NCI-H774 (cell line): ENCODE measurements at places on chromosomes 13 and 19.
A peak's percentile ranks its signal among the peaks of the same experiment; 100 is the strongest.

DNA sequence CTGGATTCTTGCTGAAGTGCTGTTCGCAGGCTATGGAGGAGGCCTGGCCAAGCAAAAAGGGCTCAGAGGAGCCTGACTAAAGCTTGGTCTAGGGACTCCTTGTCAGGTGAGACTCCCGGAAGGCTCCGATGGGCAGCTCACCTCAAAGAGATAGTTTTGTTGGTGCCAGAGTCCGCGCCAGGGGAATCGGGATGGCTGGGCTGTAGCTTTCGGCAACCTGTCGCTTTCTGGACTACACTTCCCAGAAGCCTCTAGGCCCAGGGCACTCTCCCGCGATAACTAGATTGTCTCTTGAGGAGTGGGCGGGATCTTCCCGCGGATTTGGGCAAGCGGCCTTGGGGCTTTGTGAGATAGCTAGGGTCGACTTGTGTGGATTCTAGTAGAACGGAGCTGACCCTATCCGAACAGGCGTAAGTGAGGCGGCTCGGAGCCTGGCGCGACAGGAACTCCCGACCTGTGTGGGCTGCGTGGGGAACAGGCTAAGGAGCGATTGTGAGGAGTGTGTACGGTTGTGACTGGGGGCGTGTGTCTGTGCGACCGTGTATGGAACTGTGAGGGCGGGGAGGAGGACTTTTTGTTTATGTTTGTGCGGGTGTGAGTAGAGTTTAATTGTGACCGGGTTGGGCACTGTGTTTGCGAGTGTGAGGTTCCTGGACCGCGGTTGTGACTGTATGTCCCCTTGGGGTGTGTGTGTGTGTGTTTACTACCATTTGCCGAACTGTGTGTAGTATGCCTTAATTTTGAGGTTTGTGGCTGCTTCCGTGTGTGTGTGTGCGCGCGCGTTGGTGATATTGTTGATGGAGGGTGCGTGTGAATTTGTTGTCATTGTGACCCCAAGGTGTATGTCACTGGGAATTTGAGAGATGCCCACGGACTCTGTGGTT is at the start of gene ZNF345:
TSS of gene ZNF345 (plus strand) at position 318 of the 884 bp plus-strand sequence. CDS start 25,955 bp downstream, outside the sequence.
- peak; percentile 90 for DNase-seq

DNA sequence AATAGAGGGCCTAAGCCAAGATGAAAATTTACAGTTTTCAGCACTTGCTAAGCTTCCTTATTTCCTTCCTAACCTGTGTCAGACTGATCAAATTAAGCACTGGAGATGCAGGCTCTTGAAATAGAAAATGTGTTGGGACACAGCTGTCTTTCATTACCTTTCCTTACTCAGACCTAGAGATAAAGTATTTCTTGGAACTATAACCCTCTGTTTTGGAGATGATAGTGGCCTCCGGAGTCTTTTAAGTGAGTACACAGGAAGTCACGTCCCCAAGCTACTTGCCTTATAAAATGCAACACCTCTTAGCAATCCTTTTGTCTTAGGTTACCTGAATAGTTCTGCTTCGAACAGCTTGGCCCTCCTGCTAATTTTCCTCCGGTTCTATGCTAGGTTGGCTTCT is 12.4 kb upstream of the AKAP11 start:
- DNase-seq, result no peak

DNA sequence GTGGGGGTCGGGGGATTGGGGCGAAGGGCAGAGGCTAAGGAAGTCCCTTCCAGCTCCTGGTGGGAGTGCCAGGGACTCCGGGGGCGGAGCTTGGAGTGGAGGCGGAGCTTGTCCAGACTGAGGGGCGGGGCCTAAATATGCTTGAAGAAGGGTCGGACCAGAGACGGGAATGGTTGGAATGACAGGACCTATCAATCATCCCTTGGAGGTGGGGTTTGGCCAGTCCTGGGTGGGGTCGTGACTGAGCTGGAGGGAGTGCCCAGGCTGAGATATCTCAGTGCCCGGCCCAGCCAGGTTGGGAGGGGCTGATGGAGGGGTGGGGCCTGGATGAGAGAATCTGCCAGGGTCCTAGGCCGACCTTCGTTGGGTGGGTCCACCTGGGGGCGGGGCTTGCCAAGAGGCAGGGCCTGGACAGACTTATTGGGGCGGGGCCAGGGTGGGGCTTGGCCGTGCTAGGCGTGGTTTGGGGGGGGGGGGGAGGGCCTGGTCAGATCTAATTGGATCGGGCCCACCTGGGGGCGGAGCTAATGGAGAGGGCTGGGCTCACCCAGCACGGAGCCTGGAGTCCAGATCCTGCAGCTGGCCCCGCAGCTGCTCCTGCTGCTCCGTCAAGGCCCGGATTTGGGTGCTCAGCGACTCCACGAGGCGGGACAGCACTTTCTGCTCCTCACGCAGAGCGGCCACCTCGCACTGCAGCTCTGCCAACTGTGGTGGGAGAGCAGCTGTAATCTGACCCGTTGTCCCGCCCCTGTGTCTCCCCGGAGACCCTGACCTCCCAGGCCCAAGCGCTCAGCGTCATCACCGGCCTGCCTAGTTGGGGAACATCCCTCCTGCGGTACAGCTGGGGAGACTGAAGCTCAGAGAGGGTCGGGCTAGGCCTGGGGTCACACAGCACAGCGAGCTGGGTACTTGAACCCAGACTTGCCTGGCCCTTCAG is 2.6 kb upstream of the WIZ start:
- peak; percentile 77 for DNase-seq

- DNase-seq, result no peak
These were observed 770 bp downstream of the HNRNPM start for GRCh38 chr19:8445488-8446001.

GRCh38 chr19:50803633-50804419 is 13.6 kb downstream of the ACP4 start:
- peak; percentile 8 for DNase-seq

DNA sequence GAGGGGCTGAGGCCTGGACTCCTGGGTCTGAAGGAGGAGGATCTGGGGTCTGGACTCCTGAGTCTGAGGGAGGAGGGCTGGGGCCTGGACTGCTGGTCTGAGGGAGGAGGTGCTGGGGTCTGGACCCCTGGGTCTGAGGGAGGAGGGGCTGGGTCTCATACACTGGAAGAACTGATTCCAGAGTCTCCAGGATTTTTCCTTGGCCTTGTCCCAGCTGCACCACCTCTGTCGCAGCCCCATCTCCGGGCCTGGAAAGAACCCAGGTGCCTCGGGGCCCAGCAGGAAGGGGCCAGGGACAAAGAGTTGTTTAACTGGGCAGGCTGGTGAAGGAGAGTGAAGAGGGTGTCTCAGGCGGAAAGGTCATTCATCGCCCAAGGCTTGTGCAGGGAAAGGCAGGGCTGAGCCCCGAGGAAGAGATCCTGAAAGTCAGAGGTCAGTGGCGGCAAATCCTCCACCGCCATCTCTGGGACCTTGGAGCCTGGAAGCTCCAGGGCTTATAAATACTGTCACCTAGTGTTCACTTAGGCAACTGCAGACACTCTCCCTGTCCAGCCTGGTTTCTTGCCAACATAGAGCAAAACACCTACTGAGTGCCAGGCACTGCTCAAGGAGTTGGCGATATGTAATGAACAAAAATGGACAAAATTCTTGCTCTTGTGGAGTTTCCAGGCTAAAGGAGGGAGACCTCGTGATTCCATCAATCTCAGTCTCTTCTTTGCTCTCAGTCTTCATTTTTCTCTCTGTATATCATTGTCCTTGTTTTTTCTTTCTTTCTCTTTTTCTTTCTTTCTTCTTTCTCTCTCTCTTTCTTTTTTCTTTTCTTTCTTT is 4.4 kb upstream of the KCNN4 start:
- peak; percentile 52 for DNase-seq

DNA sequence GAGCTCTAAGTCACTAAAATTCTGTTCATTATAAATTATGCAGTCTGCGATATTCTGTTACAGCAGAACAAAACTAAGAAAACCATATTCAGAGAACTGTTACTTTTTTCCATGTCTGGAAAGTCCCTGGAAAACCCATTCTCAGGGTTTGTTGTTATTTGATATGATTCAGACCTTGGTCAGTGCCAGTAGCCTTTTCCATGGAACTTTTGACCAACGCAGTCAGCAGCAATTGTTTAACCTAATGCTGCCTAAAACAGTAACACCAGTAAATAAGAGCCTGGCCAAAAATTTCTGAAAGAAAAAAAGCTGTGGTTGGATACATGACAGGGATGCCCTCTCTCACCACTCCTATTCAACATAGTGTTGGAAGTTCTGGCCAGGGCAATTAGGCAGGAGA is 402.7 kb downstream of the TBC1D4 start:
- DNase-seq, result no peak

DNA sequence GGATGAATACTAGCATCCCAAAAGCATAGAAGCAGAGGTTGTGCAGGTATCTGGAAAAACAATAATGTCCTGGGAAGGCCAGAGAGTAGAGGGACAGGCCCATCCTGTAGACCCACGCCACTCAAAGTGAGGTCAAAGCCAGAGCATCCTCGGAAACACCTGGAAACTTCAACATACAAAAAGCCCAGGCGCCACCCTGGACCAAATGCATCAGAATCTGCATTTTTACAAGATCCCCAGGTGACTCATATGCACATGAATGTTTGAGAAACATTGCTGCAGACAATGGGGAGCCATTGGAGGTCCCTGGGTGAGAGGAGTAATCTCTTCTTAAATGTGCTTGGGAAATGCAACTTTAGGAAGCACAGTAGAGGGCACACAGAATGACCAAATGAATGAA is 684.1 kb downstream of the DIAPH3 start:
- no peak for DNase-seq

DNA sequence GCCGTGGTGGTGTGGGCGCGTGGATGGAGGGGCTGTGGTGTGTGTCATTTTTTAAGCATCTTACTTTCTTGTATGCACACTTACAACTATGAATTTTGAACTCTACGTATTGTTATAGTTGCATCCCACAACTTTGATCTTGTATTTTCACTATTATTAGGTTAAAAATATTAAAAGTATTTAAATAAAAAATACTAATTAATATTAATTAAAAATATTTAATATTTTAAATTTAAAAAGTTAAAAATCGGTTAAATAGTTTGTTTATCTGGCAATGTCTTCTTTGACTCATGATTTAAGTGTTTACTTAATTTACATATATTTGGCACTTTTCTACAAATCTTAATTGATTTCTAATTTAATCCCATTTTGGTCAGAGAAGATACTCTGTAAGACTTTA is 17.8 kb upstream of the GJB6 start:
- DNase-seq, result no peak

GRCh38 chr19:14494910-14495671 is 836 bp downstream of the GIPC1 start:
- no peak for DNase-seq

DNA sequence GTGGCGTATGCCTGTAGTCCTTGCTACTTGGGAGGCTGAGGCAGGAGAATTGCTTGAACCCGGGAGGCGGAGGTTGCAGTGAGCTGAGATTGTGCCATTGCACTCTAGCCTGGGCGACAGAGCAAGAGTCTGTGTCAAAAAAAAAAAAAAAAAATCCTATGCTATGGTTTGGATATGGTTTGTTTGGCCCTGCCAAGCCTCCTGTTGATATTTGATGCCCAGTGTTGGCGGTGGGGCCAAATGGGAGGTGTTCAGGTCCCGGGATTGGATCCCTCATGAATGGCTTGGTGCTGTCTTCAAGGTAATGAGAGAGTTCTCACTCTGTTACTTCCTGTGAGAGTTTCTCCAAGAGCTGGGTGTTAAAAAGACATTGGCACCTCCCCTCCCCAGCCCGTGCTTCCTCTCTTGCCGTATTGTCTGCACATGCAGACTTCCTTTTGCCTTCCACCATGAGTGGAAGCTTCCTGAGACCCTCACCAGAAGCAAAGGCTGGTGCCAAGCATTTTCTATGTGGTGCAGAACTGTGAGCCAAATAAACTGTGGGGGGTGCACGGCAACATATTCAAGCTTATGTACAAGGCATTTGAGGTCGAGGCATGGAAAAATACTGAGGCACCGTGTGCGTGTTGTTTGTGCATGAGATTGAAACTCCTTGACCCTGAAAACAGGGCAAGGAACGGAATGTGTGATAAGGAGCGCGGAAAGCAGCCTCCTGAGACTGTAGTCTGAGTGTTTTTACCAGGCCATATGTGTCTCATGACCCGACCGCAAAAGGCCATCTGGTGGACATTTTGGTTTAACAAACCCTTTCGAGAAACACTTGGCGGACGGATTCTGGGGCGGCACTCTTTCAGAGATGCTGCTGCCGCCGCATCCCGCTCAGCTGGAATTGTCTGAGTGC is 7.3 kb downstream of the SIGLEC9 start:
- no peak for DNase-seq

DNA sequence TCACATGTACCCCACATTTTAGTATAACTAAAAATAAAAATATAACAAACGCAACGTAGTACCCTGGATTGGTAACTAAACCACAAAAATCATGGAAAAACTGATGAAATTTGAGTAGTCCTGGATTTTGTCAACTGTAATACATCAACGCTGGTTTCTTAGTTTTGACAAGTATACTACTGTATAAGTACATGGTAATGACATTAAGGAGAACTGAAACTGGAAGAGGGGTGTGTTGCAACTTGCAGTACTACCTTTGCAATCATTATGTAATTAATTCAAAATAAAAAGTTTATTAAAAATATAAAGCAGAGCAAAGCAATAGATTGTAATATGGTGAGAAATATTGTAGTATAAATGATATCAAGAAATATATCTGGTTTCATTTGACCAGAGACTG is 1158.0 kb upstream of the SPRY2 start:
- DNase-seq, result no peak

GRCh38 chr13:31361673-31362072 is 161.9 kb downstream of the B3GLCT start:
- DNase-seq, result no peak

DNA sequence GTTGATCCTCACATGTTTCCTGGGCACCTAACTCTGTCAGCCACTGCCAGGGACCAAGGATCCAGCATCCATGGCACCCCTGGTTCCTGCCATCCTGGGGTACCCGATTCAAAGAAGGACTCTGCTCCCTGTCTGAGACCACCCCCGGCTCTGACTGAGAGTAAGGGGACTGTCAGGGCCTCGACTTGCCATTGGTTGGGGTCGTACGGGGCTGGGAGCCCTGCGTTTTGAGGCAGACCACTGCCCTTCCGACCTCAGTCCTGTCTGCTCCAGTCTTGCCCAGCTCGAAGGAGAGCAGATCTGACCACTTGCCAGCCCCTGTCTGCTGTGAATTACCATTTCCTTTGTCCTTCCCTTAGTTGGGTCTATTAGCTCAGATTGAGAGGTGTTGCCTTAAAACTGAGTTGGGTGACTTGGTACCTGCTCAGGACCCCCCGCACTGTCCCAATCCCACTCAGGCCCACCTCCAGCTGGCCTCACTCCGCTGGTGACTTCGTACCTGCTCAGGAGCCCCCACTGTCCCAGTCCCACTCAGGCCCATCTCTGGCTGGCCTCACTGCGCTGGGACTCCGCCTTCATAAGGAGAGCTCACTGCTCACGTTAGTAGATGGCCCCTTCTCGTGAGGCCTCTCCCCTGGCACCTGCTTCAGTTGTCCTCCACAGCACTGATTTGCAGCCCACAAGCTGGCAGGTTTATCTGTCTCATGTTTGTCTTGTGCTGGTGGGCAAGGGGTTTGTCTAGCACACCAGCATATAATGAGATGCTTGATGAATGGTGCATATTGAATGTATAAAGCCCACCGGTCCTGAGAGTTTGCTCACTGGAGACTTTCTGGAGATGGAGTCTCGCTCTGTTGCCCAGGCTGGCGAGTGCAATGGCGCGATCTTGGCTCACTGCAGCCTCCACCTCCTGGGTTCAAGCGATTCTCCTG is 3.9 kb downstream of the RPL28 start:
- no peak for DNase-seq

- DNase-seq, result no peak
These were observed 58.5 kb downstream of the POSTN start for GRCh38 chr13:37539976-37540605.
